ENCODE measurements at places on chromosomes 2 and 18.

- H3K4me3 ChIP-seq: no peak overlapping the region
- no peak overlapping the region for H3K27ac ChIP-seq
- no peaks in the 10 kb centered on the region for H3K4me1 ChIP-seq
- H3K36me3 ChIP-seq: no peaks in the 10 kb centered on the region
- DNase-seq: no peak
- no peaks in the 10 kb centered on the region for H3K27me3 ChIP-seq
These were observed 249.9 kb downstream of the EIPR1 start for GRCh38 chr2:3127710-3128109.

GRCh38 chr2:239756790-239757760 lies 268.1 kb downstream of the NDUFA10 start:
- no peak for DNase-seq
- peak overlapping the region; percentile 77 for H3K27ac ChIP-seq
- H3K4me3 ChIP-seq: no peak overlapping the region
- no peaks in the 10 kb centered on the region for H3K36me3 ChIP-seq
- H3K27me3 ChIP-seq: no peaks in the 10 kb centered on the region

DNA sequence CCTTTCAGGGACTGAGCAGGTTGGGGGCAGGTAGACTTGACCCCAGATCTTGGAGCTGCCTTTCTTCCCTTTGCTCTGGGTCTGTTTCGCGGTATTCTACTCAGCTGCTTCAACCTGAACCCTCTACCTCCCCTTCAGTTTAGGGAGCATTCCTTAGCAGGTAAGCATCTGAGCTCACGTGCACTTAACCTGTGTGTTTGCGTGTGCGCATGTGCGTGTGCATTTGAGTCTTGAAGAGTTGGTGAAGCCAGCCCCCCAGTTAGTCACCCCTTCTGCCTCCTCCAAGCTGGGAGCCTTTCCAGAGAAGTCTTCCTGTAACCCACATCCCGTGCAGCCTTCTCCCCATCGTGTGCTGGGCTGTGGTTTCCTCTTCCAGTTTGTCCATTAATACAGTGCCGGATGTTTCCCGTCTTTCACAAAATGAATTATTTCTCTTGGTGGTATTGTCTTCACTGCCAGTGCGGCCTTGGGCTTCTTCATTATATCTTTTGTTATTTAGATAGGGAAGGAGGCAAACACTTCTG lies 33.2 kb downstream of the B3GNT2 start:
- no peak overlapping the region for H3K27ac ChIP-seq
- H3K27me3 ChIP-seq: no peaks in the 10 kb centered on the region
- H3K36me3 ChIP-seq: peaks cover 5% of the 10 kb centered on the region

DNA sequence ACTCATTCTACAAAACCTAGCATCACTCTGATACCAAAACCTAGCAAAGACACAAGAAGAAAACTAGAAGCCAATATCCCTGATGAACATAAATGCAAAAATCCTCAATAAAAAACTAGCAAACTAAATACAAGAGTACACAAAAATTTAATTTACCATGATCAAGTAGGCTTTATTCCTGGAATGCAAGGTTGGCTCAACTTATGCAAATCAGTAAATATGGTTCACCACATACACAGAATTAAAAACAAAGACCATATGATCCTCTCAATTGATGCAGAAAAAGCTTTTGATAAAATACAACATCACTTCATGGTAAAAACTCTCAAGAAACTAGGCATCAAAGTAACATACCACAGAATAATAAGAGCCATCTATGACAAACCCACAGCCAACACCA lies 188.3 kb downstream of the ETAA1 start:
- H3K4me1 ChIP-seq: no peaks in the 10 kb centered on the region
- no peak for DNase-seq
- no peaks in the 10 kb centered on the region for H3K36me3 ChIP-seq

DNA sequence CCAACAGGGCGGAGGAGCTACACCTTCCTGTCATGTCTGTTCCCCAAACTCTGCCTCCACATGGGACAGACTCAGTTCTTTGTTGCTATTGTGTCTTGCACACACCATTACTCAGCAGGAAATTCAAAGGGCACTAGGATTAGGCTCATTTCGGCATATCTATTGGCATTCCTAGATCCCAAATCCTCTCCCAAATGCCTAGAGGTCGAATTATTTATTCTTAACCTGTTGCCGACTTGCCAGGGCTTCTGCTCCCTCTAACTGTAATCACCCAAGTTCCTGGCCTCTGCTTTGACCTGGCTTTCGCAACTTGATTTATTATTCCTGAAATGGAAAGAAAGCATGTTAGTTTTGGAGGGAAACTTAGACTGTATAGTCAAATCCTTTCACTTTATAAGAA lies 67.8 kb upstream of the ST6GAL2 start:
- DNase-seq: no peak
- no peaks in the 10 kb centered on the region for H3K27me3 ChIP-seq
- peak overlapping the region; percentile 33 for H3K27ac ChIP-seq

DNA sequence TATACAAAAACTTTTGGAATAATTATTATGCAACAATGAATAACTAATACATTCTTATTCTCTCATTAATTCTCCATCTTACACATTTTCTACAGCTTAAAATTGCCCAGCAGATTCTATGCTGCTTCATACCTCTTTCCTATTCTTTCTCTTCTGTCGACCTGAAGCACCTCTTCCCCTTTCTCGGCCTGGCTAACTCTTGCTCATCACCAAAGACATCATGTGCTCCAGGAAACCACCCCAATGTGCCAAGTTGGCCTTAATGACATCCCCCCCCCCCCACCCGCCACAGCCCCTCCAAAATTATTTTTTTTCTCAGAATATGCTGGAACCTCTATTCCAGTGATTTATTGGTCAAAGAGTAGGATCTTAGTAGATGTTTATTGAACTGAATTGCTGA lies 43.6 kb downstream of the ZNF521 start:
- no peaks in the 10 kb centered on the region for H3K4me1 ChIP-seq
- H3K27ac ChIP-seq: no peak overlapping the region
- H3K27me3 ChIP-seq: no peaks in the 10 kb centered on the region
- DNase-seq: no peak
- no peaks in the 10 kb centered on the region for H3K36me3 ChIP-seq
- H3K4me3 ChIP-seq: no peak overlapping the region

GRCh38 chr2:161384864-161385263 lies 31.2 kb upstream of the TBR1 start:
- H3K27me3 ChIP-seq: no peaks in the 10 kb centered on the region
- no peak overlapping the region for H3K4me3 ChIP-seq
- no peaks in the 10 kb centered on the region for H3K36me3 ChIP-seq
- no peak for DNase-seq
- no peak overlapping the region for H3K27ac ChIP-seq

GRCh38 chr2:122481717-122482116 lies 726.3 kb downstream of the TSN start:
- no peak for DNase-seq
- no peak overlapping the region for H3K4me3 ChIP-seq
- H3K27ac ChIP-seq: no peak overlapping the region
- H3K27me3 ChIP-seq: no peaks in the 10 kb centered on the region

DNA sequence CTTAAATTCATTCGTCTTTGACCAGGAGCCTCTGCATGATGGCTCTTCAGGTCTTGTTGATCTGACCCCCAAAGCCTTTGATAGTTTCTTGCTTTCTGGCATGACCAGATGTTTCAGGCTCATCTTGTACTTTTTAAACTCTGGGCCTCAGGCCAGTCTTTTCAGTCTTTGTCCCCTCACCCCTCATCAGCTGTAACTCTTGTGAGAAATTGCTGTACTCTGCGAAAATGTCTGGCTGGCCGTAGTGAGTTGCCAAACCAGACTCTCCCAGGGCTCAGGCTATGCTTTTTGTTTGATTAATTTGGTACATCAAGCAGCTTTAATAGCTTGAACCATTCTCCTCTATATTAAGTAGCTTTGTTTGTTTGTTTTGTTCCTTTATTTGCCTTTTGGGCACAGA lies 75.9 kb downstream of the BABAM2 start:
- no peaks in the 10 kb centered on the region for H3K36me3 ChIP-seq
- no peak for DNase-seq
- H3K4me3 ChIP-seq: no peak overlapping the region
- no peaks in the 10 kb centered on the region for H3K27me3 ChIP-seq
- H3K27ac ChIP-seq: no peak overlapping the region
- H3K4me1 ChIP-seq: peaks cover 9% of the 10 kb centered on the region

- DNase-seq: no peak
- no peak overlapping the region for H3K4me3 ChIP-seq
- no peaks in the 10 kb centered on the region for H3K4me1 ChIP-seq
- H3K27ac ChIP-seq: no peak overlapping the region
- no peaks in the 10 kb centered on the region for H3K36me3 ChIP-seq
- no peaks in the 10 kb centered on the region for H3K27me3 ChIP-seq
These were observed 687.9 kb downstream of the CCDC85A start for GRCh38 chr2:56871644-56872043.

DNA sequence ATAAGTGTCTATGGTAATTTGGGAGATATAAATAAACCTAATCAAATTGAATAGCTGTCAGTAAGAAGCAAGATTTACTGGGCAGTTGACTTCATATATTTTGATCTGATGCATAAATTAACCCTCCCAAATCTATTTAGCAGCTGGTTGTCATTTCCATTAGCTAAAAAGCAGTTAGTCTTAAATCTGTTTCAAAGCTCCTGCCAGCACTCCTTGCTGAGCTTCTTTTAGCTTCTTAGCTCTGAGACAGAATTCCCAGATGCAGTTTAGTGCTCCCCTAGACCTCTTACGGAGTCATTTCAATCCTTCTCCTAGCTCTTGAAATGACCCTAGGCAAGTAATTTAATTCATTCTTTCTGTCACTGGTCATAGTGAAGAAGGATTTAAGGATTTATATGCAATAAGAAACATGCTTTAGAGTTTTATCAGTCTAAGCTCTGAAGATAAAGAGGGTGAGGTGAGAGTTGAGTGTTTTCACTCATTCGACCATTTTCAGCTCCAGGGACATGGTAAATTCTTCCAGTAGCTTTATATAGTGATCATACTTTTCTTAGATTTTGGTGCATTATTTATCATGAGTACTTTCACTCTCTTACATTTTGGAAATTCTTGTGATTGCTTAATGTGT lies 98.9 kb downstream of the PHLPP1 start:
- H3K4me1 ChIP-seq: peaks cover 21% of the 10 kb centered on the region
- no peaks in the 10 kb centered on the region for H3K27me3 ChIP-seq
- no peak overlapping the region for H3K4me3 ChIP-seq
- no peaks in the 10 kb centered on the region for H3K36me3 ChIP-seq
- DNase-seq: no peak

DNA sequence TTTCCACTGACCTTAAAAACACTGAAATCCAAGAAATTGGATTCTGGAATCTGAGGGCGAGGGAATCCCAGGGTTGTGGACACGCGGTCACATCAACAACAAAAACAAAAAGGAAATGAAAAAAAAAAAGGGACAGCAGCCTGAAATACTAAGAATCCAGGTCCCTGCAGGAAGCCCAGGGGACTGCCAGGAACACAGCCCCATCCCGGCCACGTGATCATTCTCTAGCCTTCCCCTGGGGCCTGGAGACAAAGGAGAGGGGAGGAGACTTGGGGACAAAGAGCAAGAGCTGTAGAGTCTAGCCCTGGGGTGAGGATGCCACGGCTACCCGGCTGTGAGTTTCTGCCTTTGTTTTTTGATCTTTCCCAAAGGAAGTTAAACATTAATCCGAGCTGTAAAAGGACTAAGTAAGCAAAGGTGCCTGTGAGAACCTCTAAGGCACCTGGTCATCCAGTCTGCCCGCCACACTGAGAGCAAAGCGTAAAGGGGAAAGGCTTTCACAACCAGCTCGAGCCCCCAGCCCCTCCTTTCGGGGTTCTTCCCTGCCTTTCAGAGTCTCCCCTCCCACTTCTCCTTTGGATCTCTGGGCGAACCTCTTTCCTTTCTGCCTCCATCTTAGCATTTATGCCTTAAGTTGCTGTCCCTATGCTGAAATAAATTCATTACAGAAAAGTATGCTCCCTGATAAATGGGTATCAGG lies 57.9 kb upstream of the MSH2 start:
- no peaks in the 10 kb centered on the region for H3K27me3 ChIP-seq
- DNase-seq: peak; percentile 68
- H3K36me3 ChIP-seq: no peaks in the 10 kb centered on the region

DNA sequence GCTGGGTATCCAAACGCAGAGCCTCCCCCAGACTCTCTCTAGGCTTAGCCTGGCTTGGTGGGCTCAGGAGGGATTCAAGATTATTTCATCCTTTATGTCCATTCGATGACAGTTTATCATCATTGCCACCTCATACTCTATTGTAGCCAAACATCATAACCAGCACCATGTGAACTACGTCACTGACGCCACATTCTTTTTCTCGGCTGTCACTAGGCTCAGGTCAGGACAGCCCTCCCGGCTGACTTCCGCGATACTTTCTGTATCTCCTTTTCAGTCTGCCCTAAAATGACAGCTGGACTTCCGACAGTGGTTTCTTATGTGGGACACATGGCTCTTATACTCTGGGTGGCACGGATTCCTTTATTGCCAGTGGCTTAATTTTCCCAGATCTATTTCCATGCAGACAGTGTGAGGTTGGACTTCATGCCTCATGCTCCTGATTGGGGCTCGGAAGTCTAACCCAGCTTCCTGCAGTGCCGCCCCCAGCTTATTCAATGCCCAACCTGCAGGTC lies 39.8 kb upstream of the SMIM21 start:
- no peaks in the 10 kb centered on the region for H3K4me1 ChIP-seq
- no peak overlapping the region for H3K27ac ChIP-seq
- DNase-seq: no peak
- no peaks in the 10 kb centered on the region for H3K36me3 ChIP-seq

DNA sequence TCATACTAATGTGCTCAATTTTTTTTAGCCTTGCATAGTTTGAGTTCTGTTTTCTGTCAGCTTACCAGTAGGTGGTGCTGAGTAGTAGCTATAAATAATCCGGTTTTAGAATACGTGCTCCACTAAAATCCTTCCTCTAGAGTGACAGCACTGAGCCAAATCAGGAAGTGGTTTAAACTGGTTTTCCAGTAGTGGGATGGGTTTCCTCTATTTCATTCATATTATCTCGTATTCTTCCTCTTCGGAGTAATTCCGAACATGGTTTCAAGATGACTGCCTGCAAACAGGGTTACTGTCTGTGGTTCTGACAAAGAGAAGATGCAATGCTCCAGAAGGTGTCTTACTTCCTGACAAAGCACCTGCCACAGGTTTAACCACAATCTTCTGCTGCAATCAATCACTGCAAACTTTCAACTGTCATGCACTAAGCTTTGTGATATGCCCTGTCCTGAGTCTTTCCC lies 496.9 kb upstream of the VRK2 start:
- H3K27ac ChIP-seq: no peak overlapping the region
- H3K4me1 ChIP-seq: no peaks in the 10 kb centered on the region
- H3K4me3 ChIP-seq: no peak overlapping the region

DNA sequence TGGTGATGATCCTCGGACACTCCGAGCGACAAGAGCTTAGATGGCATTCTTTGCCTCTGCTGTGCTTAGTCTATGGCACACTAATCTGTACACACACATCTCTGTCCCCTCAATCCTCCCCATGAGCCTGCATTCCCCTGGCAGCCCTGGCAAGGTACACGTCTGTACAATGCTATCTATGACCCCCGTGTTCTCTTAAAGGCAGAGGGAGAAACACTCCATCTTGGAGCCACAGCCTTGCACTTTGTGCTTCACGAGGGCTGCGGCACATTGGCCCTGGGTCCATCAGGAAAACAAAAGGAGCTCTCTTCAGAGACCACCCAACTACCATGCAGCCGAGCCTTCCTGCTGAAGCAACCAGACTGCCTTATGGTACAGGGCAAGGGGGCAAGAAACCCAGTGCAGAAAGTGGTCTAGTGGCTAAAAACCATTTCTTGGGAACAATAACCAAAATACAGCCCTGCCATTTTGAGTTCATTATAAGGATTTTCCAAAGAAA lies 42.5 kb downstream of the STEAP3 start:
- no peak overlapping the region for H3K27ac ChIP-seq
- no peaks in the 10 kb centered on the region for H3K27me3 ChIP-seq
- H3K4me3 ChIP-seq: no peak overlapping the region
